ENCODE measurements at places on chromosomes 1 and 21.

DNA sequence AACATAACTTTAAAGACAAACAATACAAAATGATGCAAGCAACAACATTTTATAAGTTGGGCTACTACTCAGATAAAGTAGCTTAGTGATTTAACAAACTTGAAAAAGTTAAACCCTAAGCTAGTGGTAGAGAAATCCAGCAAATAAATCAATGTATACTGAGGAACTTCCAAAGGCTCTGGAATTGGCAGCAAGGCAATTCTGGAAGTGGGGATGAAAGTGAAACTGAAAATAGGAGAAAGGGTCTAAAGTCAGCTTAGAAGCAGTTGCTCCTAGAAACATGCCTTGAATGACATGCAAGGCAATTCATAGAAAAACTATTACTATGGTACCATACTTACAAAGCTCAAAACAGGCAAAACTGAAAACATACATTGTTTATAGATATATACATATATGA lies 90.0 kb upstream of the CAMK1G start:
- DNase-seq = no peak

DNA sequence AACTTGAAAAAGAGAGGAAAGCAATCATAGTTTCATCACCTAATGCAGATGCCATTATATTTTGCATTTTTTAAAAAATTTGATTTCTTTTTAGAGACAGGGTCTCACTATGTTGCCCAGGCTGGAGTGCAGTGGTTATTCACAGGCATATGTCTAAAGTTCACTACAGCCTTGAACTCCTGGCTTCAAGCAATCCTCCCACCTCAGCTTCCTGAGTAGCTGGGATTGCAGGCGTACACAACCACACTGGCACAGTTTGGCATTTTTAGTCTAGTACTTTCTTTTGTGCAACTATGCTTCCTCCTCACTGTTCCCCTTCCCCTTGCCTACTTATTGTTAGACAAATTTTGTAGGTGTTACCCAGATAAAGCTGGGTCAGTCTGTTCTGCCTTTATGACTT lies 18.0 kb downstream of the RHOU start:
- DNase-seq = no peak

GRCh38 chr1:8047112-8047511 lies 21.0 kb upstream of the ERRFI1 start:
- DNase-seq = no peak

DNA sequence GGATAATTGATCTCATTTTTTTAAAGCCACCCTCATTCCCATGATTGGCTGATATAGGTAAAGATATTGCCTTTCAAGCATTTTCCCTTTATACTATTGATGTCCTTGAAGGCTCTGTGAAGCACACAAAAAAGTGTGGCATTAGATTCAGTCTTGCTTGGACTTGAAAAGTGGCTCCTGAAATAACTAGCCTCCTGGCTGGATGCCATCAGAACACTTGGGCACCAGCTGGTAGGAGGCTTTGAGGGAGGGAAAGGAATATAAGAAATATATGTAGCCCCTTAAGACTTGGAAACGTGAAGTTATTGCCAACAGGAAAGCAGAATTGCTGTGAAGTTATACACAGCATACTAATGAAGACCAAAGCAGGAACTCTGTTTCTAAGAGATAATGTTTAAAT lies 14.1 kb downstream of the MTR start:
- DNase-seq = no peak

- DNase-seq = no peak
These were observed 820 bp downstream of the NUP210L start for GRCh38 chr1:154154053-154154452.

DNA sequence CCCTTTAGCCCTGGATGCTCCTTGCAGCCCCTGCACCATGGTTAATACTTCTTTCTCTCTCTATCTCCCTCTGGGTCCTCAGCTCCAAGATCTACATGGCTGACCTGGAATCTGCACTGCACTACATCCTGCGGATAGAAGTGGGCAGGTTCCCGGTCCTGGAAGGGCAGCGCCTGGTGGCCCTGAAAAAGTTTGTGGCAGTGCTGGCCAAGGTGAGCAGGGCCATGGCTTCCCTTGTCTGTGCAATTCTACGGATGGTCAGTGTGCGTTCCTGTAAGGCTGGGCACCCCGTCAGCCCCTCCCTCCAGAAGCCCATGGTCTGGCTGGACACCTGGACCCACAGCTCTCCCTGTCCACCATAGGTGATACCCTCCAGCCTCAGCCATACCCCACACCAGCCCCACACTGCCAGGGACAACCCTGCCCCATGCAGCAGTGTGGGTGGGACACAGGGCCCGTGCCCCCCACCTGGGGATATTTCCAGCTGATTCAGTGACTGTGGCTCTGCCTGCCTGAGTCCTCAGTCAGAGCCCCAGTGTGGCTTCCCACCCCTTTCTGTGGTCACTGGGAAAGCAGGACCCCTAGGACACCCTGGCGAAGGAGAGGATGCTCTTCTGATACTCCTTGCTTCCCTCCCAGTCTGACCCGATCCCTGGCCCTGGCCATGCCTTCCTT lies 31.4 kb downstream of the QSOX1 start:
- no peak for DNase-seq

- peak; percentile 10 for DNase-seq
These were observed 782 bp downstream of the CSDE1 start for GRCh38 chr1:114756949-114757454.

- no peak for DNase-seq
These were observed 4.4 kb downstream of the CD53 start for GRCh38 chr1:110877364-110877763.

GRCh38 chr1:110409316-110409715 lies 1.8 kb upstream of the LAMTOR5 start:
- no peak for DNase-seq
